ENCODE measurements at places on chromosomes 16 and 17. TPM values are rescaled to one million over a fixed set of nuclear protein-coding genes. Genes with fewer than 3 reads are reported as not detected.

Gene DPEP3
- not detected for total RNA-seq

Gene HSD17B1
- 0.56 TPM for total RNA-seq

Gene ZPBP2
- total RNA-seq = not detected

Gene TBX21
- not detected for total RNA-seq

Gene TEX19
- 0.80 TPM for total RNA-seq

Gene C17orf67
- total RNA-seq = 2.1 TPM

Gene TOP2A
- total RNA-seq = 2.2 TPM

Gene SSTR5
- total RNA-seq = 0.29 TPM

Gene GINS3
- 5.9 TPM for total RNA-seq

Gene DPEP2
- total RNA-seq = 0.05 TPM

Gene NAGS
- total RNA-seq = 0.40 TPM

Gene IL17C
- total RNA-seq = not detected

Gene PRSS8
- 0.08 TPM for total RNA-seq

Gene GPRC5C
- not detected for total RNA-seq

DNA sequence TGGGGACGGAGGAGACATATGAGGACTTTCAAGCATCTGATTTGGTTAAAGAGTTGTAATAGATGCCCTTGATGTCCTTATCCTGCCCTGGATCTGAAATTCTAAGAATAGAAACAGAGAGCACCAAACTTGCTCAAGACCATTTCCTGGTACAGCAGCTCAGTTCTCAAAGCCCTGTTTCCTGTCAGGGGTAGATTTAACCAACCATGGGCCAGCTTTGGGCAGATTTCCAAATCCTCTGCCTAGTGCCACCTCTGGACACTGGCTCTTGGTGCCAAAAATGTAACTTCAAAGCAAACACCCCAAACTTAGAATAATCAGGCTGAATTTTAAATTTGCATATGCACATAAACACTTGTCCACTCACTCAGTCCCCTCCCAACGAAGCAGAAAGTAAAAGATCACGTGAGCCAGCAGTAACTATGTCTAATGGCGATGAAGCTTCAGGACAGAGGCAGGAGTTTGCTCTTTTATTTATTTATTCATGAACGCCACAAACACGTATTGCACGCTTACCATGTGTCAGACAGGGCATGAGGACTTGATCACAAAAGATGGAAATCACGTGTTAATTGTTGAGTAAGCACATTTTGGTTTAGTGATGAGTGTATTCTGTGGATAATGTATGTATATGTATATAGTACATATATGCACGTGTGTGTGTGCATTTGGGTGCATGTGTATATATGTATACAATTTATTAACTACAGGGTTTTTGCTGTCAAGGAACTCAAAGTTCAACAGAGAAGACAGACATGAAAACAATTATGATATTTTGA, 23.1 kb upstream of the SDK2 start:
- no peak for DNase-seq

DNA sequence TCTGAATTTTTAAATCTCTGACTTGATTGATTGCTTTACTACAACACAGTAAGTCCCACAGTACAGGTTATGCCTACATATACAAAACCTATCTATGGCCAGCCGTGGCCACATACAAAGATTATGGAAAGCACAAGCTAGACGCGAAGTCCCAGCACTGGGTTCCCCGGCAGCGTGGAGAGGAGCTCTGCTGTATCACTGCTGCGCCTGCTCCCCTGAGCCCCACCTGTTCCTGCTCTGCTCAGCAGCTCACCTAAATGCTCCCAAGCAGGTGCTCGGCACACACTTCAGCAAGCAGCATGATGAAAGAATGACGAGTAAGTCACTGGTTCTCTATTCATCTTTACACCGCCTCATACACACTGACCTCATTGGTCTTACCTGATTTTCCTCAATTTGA, 20.6 kb downstream of the ZDHHC7 start:
- no peak for DNase-seq

GRCh38 chr17:67500261-67500660, 123.2 kb downstream of the PITPNC1 start:
- no peak for DNase-seq

DNA sequence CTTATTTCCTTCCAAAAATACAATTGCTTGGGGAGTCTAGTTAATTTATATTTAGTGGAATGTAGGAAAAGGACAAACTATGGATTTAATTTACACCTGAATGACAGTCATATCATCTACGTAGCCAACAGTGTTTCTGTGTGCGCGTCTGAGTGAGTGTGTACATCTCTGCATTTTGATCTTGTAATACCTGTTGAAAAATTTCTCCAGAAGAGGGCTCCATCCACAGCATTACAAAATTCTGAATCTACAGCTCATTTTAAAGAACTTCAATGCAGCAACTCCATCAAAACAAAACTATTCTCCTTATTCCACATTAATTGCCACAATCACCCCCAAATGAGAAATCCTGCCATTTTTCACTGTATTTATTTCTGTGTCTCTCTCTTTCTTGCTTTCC, 3.9 kb downstream of the CDH13 start:
- no peak for DNase-seq

DNA sequence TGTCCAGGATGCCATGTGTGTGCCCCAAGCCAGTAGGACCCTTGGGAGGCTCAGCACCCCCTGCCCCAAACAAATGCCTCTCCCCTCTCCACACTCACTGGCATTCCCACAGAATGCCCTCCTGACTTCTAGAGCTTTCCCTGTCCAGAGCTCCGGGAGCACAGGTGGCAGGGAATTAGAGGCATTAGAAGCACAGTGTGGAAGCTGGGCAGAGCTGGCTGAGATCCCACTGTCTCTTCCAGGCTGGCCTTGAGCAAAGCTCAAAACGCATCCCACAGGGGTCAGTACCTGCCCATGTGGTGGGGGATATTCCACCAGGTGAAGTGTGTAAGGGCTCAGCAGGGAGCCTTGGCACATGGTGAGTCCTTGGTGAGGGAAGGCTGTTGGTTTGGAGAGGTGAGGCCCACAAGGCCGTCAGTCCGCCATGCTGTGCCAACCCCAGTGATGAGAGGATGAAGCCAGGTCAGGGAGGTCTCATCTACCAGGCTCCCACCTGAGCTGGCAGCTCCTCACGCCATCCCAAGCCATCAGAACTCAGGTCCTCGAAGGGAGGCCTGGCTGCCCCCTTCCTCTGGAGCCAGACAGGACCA, 18.1 kb downstream of the ENDOV start:
- DNase-seq = no peak

- DNase-seq = no peak
Measured at GRCh38 chr16:31243734-31244670, 15.8 kb upstream of the ITGAM start.

- DNase-seq = no peak
Measured at GRCh38 chr17:50828508-50829170, 6.7 kb upstream of the WFIKKN2 start.

DNA sequence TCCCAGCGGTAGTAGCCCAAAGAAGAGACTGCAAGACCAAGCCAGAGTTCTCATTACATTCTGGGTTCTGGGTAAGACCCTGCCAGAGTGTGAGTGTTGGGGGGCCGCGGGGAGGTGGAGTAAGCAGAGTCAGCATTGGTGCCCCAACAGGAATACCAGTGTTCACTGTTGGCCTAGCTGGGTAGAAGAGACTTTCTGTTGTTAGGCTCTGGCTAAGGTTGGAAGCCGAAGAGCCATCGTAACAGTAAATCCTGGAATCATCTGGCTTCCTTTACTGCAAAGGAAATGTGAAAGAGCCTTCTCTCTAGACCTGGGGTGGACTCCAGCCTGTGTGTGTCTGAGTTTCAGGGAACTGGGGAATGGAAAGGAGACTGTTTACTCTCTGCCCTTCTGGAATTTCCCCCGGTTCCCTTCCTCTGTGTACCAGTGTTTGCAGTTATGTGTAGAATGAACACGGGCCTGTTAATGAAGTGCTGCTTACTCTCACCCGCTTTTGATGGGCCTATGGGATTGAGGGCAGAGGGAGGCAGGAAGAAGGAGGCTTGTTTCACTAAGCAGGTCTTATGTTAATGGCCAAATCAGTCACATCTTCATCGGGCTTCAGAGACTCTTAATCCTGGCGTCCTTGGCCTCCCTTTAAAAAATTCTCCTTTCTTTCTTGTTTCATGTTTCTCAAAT, 68.5 kb downstream of the WWP2 start:
- DNase-seq = no peak

DNA sequence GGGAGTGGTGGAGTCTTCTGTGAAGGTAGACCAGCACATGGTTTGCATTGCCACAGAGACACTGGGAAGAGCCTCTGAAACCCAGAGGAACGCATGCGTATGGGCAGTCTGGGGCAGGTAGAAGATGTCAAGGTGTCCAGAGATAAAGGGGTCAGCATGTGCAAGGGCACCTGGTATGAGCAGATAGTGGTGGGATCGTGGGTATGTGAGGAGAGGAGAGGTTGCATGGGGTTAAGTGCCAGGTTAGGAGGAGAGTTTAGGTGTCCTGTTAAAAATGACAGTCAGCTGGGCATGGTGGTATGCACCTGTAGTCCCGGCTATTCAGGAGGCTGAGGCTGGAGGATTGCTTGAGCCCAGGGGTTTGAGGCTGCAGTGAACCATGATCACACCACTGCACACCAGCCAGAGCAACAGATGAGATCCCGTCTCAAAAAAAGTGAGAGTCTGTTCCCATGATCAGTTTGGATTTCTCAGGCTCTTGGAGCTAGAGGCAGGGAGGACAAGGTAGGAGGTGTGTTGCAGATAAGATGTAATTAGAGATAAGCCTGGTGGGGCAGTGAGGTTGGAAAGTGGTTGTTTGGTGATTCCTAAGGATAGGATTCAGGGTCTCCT, 3.0 kb downstream of the PYCARD start:
- DNase-seq = no peak

- peak; percentile 93 for DNase-seq
Measured at GRCh38 chr16:75238132-75238852, 13.1 kb downstream of the BCAR1 start.

DNA sequence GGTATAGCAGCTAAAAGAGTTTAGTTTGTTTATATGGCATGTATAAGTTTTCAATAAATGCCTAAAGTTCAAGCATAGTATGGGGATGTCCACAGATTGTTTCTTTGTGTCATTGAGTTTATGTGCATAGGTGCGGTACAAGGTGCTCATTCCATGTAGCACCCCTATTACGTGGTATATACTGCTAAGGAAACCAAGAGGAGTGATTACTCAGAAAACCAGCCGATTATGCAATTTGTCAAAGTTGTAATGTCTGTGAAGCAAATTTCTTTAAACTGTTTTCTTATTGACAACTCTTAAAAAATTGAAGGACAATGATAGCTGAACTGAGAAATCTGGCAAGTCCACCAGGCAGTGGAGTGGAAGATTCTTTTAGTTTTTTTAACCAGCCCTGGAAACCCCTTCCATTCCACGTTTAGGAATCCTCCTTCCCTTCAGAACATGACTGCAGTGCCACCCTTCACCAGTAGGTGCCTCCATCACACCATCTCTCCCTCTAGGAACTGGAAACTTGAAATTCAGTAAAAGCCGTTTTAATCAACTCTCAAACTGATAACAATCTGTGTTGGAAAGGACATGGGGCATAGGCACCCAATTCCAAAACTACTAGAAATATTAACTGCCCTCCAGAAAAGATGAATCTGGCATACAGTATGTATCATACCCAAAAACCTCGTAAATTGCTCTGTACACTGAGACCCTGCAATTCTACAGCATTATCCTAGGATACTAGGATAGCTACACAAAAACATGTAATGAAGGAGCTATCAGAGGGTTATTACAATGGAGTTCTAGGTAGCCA, 43.5 kb downstream of the REXO5 start:
- peak; percentile 80 for DNase-seq

GRCh38 chr17:5819921-5820685, 235.8 kb upstream of the NLRP1 start:
- DNase-seq = no peak

GRCh38 chr16:22358000-22358399, 16.4 kb downstream of the CDR2 start:
- no peak for DNase-seq

DNA sequence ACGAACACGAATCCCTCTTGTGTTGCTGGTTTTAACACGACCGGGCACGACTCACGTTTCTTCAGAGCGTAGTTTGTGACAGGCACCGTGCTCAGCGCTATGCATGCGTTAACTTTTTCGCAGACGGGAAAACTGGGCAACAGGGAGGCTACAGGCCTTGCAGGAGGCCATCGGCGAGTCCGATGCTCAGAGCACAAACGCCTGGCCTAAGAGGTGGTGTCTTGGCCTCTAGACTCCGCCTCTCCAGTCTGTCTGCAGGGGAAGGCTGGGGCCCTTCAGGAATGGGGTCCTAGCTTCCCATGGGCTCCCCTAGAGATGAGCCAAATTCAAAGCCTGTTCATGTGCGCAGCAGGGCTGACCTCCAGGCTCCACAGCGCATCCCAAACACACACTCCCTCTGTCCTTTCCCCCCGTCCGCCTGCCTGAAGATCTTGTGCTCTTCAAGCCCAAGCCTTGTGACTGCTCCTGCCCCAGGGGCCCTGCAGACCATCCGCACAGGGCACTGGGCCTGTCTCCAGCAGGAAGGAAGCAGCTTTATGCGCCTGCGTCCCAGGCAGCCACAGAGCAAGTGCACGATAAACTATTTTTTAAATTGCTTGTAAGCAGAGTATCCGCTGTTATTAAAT, 3.1 kb downstream of the CLCN7 start:
- DNase-seq = no peak

DNA sequence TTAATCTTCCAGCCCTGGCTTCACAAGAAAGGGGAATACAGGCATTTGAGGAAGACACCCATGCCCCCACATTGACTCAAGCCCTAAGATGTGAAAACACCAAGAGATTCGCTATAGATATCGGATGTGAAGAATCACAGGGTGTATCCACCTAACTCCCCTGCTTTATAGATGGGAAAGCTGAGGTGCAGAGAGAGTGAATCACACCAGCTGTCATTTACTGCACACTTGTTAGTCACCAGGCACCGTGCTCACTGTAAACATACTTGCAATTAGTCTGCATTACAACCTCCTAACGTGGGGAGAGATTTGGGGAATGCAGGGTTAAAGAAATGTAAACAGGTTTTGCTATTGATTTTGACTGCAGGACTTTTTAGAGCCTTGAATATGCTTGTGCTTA, 325.5 kb downstream of the C16orf95 start:
- DNase-seq = peak; percentile 24

DNA sequence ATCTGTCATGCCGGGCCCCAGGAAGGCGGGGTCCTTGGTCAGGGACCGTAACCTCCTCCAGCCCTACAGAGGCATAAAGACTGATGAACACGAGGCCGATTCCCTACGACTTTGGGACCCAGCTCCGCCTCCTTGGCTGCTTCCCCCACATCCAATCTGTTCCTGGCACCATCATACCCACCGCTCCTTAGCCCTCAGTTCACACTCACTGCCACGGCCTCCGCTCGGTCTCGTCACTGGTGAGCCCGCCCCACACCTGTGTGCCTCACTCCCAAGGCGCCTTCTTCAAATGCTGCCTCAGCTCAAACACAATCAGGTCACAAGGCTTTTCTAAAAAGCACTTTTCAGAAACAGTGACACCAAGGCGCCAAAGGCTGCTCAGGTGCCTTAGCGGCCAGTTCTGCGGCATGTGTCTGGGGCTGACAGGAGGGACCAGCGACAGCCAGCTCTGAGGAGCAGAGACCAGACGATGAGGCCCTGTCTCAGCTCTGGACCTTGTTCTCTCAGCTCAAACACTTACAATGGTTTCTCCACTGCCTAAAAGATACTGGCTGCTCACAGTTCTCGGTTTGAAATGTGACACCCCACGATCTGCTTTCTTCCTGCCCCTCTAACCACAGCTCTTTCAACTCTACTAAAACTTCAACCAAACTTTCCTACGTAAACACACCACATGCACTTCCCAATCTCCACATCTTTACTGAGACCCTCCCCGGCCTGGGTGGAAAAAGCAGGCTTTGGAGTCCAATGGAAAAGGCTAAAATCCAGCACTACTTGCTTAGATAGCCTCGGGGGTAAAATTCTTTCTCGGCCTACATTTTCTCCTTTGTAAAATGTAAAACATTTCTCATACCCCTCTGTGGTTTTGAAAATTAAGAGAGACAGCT, 33.2 kb downstream of the CYB5D2 start:
- DNase-seq = no peak

All from myocyte (in vitro differentiated cells).